ENCODE measurements at places on chromosomes 7 and 10. TPM values are rescaled to one million over a fixed set of nuclear protein-coding genes. Genes with fewer than 3 reads are reported as not detected.

GATA3 gene
- total RNA-seq, result 1.4 TPM

PKD1L1 gene
- 0.18 TPM for total RNA-seq

ABCA13 gene
- 0.06 TPM for total RNA-seq

PRXL2A gene
- 27.0 TPM for total RNA-seq

COBL gene
- total RNA-seq, result 4.6 TPM

LIPM gene
- not detected for total RNA-seq

TAS2R39 gene
- not detected for total RNA-seq

WASHC2A gene
- total RNA-seq, result 18.6 TPM

SFRP4 gene
- 0.77 TPM for total RNA-seq

GOLGA7B gene
- total RNA-seq, result 2.0 TPM

PLAC9 gene
- total RNA-seq, result not detected

ANKRD30A gene
- total RNA-seq, result not detected

ASB10 gene
- total RNA-seq, result not detected

GRCh38 chr7:4806983-4807597 lies 31.7 kb downstream of the AP5Z1 start:
- DNase-seq, result no peak

DNA sequence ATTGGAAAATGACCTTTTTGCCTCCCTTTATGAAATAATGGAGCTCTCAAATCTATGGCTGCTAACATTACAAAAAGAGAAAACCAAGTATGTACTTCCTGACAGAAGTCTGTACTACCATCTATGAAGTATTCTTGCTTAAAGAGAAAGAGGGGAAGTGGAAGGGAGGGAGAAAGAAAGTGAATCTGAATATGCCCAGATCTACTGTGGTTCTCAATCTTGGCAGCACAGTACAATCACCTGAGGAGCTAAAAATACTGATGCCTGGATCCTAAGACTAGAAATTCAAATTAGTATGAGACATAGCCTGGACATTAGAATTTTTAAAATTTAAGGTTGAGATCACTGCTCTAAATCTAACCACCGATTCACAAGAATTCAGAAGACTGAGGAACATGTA lies 85.2 kb downstream of the IGF2BP3 start:
- no peak for DNase-seq

GRCh38 chr10:76015245-76015644 lies 583.8 kb downstream of the LRMDA start:
- DNase-seq, result no peak

- DNase-seq, result no peak
Observed at GRCh38 chr10:86162036-86162435, 204.6 kb downstream of the GRID1 start.

- DNase-seq, result no peak
Observed at GRCh38 chr7:152108359-152108758, 82.9 kb downstream of the GALNT11 start.

DNA sequence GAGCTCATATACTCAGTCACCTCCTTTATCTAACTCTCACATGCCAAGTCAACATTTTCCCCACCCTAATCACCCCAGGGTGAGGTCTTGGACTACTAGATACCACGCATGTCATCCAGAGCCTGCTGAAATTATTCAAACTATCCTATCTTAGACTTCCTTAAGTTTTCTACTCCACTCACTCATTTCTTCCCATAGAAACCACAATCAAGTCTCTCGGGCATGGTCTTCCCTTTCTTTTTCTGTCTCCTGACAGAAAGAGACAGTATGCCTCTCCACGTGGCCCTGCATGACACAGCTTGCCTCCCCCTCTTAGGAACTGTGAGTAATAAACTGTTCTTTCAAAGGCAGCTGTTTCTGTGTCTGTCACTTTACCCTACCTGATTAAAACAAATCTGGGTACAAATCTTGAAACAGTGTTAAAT lies 29.4 kb downstream of the TAS2R41 start:
- DNase-seq, result no peak

DNA sequence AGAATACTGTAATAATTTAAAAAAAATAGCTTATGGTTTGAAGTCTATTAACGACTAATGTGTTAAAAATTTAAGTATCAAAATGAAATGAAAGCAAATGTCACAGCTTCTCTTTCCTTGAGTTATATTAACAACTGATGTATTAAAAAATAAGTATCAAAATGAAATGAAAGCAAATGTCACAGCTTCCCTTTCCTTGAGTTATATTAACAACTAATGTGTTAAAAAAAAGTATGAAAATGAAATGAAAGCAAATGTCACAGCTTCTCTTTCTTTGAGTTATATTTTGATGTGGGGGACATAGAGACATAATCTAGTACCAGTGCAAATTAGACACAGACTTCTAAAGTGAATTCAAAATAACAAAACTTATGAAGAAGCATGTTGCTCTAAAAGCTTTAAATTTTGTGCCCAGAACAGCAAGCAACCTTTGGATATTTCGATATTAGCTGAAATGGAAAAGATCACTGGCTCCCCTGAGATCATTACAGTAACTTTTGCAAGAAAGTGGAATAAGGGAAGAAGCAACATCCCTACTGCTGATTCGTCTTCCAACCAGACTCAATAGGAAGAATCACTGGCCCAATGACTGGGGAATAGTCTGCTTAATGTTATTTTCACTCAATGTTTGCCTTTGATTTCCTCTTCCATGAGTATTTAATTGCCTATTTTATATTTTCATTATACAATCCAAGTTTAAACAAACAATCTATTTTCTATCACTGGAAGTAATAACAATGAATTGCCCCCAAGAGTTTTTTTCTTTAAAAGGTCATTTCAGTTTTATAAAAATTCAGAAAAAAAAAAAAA lies 8.0 kb downstream of the SKAP2 start:
- peak; percentile 45 for DNase-seq

DNA sequence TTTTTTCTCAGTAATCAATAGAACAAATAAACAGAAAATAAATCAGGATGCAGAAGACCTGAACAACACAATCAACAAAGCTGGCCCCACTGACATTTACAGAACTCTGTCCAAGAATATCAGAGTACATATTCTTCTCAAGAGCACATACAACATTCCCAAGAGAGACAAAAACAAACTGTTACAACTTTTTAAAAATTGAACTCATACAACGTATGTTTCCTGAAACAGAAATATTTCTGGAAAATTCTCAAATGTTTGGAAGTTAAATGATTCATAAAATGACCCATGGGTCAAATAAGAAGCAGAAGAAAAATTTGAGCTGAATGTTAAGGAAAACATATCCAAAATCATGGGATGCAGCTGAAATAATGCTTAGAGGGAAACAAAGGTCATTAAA lies 93.9 kb upstream of the VIPR2 start:
- DNase-seq, result no peak

GRCh38 chr7:151824373-151824933 lies 52.5 kb downstream of the PRKAG2 start:
- DNase-seq, result no peak

DNA sequence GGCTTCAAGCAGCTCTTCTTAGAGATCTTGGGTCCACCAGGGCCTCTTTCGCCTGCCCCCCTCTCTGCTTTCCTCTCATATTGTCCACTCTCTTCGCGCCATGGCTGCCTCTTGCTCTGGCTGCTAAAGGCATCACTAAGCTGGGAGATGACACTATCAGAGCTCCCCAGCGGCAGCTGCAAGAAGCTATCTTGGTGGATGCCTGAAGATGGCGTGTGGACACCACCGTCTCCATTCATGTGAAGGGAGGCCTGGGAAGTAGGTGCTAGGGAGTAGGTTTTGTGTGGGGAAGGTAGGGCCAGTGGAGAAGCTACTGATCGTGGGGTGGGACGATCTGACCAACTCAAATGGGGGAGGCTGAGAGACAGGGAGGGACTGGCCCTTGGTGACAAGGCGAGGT lies 45.9 kb upstream of the PDLIM1 start:
- no peak for DNase-seq

- no peak for DNase-seq
Observed at GRCh38 chr10:61971003-61971325, 69.5 kb downstream of the ARID5B start.

DNA sequence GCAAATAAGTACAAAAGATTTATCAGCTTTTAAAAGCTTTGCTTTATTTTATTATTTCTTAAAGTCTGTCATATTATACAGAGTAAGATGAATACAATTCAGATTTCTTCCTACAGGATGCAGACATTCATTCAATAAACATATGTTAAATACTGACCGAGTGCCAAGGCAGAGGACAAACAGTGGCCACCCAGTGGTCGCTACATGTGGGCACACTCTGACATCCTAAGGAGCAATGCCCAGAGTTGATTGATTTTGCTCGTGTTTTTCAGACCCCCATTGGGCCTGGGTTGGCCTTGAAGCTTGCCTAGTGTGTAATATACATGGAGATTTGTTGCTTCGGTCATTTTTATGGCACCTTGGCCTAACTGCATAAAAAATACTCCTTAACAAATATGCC lies 201.2 kb downstream of the CCDC3 start:
- DNase-seq, result no peak

GRCh38 chr10:16519250-16519907 lies 2.3 kb downstream of the C1QL3 start:
- no peak for DNase-seq

DNA sequence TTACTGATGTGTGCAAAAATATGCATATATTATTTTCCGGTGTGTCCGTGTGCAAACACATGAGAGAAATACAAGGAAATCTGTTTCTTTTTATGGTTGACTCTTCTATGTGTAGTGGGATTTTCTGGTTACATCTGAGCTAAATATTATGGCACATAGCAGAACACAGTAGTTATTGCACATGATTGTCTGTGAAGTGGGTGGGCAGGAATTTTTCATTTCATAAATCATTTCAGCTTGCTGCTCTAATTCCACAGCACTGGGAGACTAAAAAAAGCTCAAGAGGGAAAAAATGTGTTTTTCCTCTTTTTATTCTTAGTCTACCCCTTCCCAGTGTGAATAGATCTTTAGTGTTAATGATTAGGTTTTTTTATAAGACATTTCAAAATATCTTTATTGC lies 197.9 kb downstream of the MBL2 start:
- DNase-seq, result no peak

DNA sequence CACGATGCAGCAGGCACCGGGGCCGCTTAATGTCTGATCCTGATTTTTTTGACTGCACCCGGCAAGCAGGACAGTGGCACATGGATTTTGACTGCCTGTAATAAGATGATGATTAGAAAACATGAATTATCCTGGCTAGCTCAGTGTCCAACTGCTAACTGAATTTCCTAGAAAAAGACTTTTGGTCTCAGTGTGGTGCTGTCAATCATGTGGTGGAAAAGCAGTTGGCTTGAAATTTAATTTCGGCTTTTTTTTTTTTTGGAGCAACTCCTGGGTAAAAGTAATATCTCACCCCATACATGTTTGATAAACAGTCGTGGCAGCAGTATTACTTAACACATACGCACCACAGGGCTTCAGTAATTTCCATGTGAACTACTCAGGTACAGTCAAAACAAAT lies 227.7 kb downstream of the FANK1 start:
- DNase-seq, result no peak

DNA sequence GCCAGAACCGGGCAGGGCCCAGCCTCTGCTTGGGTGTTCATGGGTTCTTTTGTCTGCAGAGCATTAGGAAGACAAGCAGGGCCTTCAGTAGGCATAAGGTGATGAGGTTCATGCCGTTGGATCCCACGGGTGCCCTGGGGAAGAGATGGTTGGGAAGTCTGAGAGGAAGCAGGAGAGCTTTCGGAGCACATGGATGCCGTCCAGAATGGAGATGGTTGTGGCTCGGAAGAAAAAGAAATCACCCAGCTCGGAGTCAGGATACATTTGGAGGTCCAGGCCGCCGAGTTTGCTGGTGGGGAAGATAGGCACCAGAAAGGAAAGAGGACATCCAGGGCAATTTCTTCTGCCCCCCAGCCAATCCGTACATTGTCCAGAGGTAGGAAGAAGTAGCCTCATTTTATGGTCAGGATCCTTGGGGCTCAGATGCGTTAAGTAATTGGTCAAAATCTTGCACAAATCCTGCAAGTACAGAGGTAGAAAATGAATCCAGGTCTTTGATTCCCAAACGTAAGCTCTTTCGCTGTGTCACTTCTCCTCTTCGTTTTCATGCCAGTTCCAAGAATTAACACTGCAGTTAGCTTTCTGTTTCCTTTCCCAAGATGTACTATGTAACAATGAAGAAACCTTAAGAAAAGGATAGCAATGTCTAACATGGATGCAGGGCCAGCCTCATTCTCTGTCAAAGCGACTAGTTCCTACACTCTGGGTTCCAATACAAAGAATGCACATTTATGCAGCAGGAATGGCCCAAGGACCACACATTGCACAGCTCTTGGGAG lies 147.8 kb upstream of the KLF6 start:
- DNase-seq, result no peak

GRCh38 chr7:27693794-27694193 lies 31.1 kb upstream of the HIBADH start:
- DNase-seq, result no peak

DNA sequence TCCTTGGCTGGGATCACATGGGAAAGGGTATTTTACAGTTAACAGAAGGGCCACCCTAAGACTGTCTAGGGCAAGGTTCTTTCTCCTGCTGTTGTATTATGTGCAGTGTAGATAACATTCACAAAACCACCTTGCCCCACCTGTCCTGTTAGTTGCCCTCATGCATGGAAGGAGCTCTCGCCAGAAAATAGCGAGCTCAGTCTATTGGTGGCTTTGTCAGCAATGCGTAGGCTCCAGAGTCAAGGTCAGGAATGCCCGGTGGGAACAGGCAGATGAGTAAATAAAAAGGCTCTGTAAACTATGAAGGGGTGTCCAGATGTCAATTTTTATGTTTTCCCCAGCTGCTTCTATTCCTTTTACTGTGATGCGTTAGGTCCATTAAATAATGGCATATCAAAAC lies 107.1 kb upstream of the WDR11 start:
- DNase-seq, result no peak

- no peak for DNase-seq
Observed at GRCh38 chr7:34373940-34374339, 284.1 kb upstream of the NPSR1 start.

GRCh38 chr7:24835643-24836042 lies 78.4 kb upstream of the GSDME start:
- no peak for DNase-seq

DNA sequence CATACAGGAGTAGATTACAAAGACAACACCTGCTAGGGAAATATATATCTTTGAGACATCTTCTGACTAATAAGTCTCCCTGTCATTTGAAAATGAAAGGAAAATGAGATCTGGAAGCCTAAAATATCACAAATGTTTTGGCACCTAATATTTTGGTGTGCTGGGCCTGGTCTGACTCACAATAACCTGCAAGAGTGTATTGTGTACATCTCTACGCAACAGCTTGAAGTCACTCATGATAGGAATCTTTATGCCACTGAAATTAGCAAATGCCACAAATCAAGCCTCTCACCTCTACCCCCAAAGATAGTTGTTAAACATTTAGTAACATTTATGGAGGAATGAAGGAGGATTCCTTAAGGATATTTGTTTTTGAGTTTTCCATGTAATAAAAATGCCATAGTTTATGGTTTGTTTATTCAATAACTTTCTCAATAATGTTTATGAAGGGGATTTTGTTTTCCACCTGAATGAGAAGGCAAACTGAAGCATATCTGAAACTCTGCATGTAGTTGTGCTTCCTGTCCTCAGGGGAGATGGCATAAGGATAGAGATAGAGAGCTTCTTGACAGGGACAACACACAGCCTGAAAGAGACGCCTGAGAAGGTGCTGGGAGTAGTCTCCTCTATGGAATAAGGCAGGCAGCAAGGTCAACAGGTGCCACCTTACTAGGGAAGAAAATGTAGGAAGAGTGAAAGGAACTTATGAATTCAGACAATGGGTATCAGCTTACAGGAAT lies 197.4 kb downstream of the AHR start:
- no peak for DNase-seq
